Caki2 (cell line): ENCODE measurements at places on chromosomes 1 and 21. TPM values are rescaled to one million over a fixed set of nuclear protein-coding genes. Genes with fewer than 3 reads are reported as not detected.
A peak's percentile ranks its signal among the peaks of the same experiment; 100 is the strongest.

The GSTM2 gene
- 0.61 TPM in 1 of 2 replicates, not detected in the other for total RNA-seq

The GPR52 gene
- not detected in 2 replicates for total RNA-seq

The IFNAR1 gene
- 4.4 and 32.2 TPM in 2 replicates for total RNA-seq

The IKBKE gene
- total RNA-seq, result 21.0 and 24.6 TPM in 2 replicates

The SLAMF1 gene
- total RNA-seq, result not detected in 2 replicates

The DENND2D gene
- total RNA-seq, result 14.9 and 17.1 TPM in 2 replicates

The PM20D1 gene
- not detected in 2 replicates for total RNA-seq

The DOP1B gene
- 21.6 and 24.9 TPM in 2 replicates for total RNA-seq

The RAP1GAP gene
- total RNA-seq, result 23.7 and 40.1 TPM in 2 replicates

The NTNG1 gene
- total RNA-seq, result 0.41 and 2.2 TPM in 2 replicates

The FAM72C gene
- total RNA-seq, result 2.3 and 6.8 TPM in 2 replicates

The OR2T8 gene
- not detected in 2 replicates for total RNA-seq

GRCh38 chr21:45347712-45348499 lies 57.1 kb upstream of the COL18A1 start:
- no peak for DNase-seq

GRCh38 chr1:183903101-183903500 lies 98.2 kb downstream of the RGL1 start:
- no peak for DNase-seq

DNA sequence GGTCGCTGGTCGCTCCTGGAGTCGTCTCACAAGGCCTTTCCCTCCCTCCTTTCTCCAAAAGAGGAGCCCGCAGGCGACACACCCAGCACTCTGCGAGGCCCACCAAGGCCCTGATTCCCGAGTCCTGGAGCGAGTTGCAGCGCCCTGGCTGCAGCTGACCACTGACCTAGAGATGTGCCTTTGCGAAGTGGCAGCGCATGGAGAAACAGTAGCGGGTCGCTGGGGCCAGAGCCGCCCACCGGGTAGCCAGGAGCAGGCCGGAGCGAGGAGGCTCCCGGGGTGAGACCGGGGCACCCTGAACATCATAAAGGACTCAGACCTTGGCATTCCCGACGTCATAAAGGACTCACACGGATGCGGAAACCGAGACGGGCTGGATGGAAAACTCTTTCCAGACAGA lies 10.3 kb upstream of the NBPF11 start:
- no peak for DNase-seq

- no peak for DNase-seq
Observed at GRCh38 chr1:94719926-94720793, 100.0 kb upstream of the SLC44A3 start.

- no peak for DNase-seq
Observed at GRCh38 chr1:56573311-56573710, 6.1 kb downstream of the PLPP3 start.

GRCh38 chr1:244339073-244339692 lies 112.5 kb downstream of the ADSS2 start:
- DNase-seq, result no peak

DNA sequence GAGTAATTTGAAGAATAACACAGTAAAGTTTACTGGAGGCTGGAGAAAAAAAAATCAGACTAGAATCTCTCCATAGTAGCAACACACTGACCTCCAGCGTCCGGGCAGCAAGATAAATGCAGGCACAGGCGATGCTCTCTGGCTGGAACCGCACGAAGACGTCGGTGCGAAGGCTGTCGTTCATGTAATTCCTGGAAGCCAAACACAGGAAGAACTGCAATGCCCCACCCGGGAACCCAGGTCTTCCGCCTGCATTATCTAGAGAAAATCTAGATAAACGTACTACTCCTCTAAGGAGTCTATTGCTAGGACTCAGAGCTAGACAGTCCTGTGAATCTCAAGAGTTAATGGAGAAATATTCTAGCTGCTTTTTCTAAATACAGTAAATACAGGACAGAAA lies 8.5 kb downstream of the CCNL2 start:
- no peak for DNase-seq

DNA sequence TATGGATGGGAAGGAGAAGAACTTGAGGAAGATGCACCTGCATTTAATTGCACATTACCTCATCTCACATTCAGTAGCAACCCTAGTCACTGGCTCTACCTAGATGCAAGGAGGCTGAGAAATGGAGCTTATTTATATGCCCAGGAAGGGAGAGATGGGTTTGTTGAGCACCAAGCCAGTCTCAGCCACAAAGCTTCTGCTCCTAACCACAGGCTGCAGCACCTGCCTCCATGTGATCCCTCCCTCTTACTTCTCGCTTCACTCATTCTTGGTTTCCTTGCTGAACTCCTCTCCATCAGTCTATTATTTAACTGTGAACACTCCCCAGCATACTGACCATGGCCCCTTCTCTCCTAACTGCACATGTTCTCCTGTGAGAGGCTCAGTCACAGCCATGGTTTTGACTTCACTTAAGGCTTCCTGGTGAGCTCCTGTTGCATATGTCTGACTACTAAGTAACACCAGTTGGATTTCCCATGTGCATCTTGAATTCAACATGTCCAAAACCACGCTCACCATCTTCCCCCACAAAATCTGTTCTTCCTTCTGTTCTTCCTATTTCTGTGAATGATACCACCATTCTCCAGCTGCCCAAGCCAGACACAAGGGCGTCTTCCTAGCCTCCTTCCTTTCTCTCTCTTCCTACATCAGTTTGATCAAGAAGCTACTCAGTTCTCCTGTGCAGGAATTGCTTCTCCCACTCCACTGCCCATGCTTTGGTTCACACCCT lies 139.8 kb downstream of the AK5 start:
- DNase-seq, result no peak

DNA sequence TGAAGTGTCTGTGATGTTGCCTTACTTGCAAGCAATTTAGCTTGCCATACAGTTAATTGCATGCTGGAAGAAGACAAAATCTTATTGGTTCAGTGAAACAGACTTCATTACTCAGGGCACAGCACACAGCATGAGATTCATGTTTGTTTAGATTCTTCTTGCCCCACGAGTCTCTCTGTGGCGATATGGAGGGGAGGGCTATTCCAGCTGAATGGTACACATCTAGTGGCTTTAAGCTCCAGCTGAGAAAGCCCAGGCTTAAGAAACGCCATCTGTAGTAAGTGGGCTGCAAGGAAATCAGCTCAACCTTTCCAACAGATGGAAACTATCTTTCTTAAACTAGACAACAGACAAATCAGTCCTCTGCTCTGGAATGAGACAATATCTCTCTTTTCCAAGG lies 1022.0 kb downstream of the NCAM2 start:
- no peak for DNase-seq

DNA sequence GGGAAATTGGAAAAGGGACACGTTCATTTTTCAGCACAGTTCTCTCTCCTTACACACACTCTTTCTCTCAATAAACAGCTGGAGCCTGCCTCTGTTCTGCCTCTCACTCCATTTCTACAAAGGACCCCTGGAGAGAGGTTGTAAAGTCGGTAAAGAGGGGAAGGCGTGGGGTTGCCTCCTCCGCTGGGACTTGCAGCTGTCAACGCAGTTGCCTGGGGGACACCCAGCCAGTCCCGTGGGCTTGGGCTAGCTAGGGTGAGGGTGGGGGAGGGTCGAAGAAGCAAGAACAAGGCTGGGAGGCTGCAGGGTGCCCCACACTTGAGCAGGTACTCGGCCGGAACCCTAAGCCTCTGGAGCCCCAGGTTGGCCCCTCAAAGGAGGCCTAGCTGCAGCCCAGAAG lies 27.6 kb downstream of the C1orf216 start:
- DNase-seq, result no peak

GRCh38 chr1:19156676-19157075 lies 53.4 kb downstream of the UBR4 start:
- no peak for DNase-seq

DNA sequence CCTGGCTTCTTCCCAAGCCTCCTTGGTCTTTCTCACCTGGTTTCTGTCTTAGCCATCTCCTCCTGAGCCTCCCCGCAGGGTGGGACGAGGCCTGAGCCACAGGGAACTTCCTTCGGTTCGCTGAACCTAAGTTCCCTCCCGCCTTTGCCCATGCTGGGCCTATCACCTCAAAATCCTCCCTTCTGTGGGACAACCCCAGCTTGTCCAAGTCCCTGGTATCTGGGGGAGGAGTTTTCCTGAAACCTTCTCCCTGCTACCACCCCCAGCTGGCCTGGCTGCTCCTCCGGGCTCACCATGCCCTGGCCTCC lies 27.7 kb upstream of the VPS13D start:
- DNase-seq, result no peak

GRCh38 chr21:29669416-29669815 lies 270.4 kb downstream of the GRIK1 start:
- no peak for DNase-seq

DNA sequence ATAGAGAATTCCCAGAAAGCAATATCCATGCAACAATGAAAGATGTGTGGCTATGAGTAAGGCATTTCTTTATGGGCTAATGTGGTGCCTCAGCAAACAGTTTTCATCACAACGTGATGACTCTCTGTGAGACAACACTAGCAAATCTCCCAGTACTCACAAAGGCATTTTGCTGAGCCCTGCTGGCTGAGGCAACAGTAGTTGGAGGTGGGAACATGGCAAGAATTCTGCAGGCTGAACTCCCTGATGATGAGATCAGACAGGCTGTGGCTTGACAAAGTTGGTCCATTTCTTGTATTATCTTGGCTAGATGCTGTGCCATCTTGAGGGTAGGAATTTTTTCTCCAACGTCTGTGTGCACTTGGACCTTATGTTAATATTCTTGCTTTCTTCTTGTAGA lies 24.6 kb downstream of the PROX1 start:
- no peak for DNase-seq

GRCh38 chr1:23343221-23344110 lies 618 bp downstream of the HNRNPR start:
- DNase-seq, result peak; percentile 41

GRCh38 chr1:6762060-6762459 lies 23.2 kb upstream of the CAMTA1 start:
- no peak for DNase-seq

DNA sequence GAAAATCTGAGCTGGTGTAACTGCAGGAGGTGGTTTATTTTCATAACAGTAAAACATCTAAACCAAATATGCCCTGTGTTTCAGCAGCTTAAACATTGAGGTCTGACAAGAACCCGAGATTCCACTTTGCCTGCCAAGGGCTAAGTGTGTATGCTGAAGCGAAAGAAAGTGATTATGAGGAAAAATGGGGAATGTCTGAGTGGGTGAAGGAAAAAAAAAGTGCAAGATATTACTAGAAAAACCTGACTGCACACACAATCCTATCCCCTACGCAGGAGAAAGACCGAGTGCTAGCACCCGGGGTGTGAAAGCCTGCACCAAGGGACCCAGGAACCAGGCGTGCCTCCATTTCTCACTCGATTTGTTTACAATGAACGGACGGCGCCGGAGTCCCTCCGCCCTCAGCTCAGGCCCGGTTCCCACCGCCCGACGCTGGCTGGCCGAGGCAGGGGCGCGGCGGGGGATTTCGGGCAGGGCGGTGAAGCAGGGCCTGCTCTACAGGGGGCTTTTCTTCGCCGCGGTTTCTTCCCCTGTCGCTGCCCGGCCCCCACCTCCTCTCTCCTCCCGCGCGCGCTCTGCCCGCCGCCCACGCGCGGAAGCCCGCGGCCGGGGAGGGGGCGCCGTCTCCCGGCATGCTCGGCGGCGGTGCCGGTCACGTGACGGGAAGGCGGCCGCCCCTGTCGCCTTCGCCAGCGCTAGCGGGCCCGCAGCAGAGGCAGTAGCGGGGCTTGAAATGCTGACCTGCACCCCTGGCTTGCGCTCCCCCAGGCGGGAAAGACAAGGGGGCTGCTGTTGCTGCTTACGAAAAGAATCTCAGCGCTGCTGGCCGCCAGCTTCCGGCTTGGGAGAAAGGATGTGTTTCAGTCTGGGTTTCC lies 35.9 kb downstream of the ITPKB start:
- DNase-seq, result peak; percentile 72

DNA sequence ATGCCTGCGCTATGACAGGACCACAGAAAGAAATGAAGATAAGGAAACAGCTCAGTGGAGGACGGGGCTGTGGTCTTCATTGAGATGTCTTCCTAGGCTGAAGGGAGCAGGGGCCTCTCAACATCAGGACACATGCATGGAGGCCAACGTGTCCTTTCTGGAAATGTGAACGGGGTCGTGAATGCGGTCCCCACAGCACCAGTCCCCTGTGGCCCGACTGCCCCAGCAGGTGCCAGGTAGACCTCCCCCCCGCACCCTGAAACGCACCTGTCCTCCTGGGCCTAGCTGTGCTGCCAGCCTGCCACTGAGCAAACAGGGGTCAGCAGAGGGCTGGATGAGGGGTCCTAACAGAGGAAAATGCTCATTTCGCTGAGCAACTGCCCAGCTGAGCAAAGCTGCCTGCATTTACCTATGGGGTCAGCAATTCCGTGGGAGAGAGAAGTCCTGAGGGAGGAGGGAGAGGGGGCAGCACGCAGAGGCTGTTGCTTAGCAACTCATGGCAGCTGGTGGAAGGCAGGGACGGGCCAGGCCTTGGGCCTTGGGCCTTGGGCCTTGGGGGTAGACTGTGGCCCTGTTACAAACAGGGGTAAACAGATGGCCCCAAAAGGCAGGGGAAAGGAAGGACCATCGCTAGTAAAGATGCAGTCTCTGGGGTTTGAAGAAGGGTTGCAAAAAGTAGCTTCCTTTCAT lies 77.4 kb downstream of the NPHP4 start:
- DNase-seq, result no peak

DNA sequence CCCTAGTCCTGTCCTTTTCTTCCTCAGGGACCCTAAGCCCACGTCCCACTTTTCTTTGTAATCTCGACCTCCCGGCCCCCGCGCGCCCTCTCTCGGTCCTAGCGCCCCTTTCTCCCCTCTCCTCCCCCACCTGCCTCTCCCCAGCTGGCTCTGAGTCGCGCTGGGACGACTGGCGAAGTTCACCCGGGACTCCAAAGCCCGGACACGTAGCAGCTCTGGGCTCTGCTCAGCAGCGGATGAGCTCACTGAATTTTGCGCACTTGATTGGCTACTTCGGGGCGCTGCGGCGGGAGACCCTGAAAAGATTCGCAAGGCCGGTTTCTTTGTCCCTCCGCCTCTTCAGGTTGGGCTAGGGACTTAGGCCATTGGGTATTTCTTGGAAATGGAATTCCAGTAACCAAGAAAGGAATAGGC lies 16.3 kb upstream of the ACKR1 start:
- DNase-seq, result no peak

- DNase-seq, result no peak
Observed at GRCh38 chr21:37655611-37656300, 260.5 kb downstream of the KCNJ6 start.

DNA sequence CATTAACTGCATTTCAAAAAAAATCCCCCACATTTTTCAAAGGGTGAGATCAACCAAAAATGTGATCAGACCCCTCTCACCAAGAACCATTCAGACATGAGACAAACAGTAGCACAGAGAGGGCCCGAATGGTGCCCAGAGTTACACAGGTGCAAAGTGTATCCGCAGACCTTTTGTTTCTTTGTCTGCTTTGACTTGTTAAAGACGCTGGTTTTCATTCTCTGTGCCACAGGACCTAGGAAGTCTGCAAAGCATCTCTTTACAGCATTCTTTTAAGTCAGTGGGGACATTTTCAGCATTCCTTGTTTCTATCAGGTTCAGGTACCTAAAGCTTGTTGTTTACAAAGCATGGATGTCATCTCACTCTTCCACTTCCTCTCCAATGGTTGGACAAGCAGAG lies 87.2 kb upstream of the MAP1LC3C start:
- DNase-seq, result no peak

- peak; percentile 38 for DNase-seq
Observed at GRCh38 chr1:113058941-113059706, 13.9 kb upstream of the LRIG2 start.
